ENCODE measurements at places on chromosomes 6 and 20.

GRCh38 chr6:52843605-52844004 is 3.0 kb upstream of the GSTA5 start:
- no peak for DNase-seq

DNA sequence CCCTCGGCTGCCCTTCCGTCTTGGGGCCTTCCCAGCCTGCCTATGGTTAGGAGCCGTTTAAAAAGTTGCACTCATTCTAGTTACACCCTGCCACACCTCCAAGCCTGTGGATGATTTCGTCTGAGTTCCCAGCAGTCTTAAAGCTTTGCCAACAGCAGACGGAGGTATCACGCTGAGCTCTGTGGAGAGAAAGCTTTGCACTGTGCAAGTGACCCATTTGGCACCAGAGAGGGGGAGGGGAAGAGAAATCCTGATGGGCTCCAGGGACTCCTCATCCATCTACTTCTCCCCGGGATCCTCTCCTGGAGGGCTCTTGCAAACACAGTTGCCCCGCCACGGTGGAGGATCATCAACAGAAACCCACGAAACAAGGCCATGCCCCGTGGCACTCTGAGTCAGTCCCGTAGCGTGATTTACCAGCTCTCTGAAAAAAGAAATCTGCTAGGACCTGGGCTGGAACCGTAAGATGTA is 98.8 kb upstream of the CITED2 start:
- no peak for DNase-seq

- no peak for DNase-seq
Observed at GRCh38 chr6:136772685-136773472, 19.4 kb downstream of the MAP3K5 start.

DNA sequence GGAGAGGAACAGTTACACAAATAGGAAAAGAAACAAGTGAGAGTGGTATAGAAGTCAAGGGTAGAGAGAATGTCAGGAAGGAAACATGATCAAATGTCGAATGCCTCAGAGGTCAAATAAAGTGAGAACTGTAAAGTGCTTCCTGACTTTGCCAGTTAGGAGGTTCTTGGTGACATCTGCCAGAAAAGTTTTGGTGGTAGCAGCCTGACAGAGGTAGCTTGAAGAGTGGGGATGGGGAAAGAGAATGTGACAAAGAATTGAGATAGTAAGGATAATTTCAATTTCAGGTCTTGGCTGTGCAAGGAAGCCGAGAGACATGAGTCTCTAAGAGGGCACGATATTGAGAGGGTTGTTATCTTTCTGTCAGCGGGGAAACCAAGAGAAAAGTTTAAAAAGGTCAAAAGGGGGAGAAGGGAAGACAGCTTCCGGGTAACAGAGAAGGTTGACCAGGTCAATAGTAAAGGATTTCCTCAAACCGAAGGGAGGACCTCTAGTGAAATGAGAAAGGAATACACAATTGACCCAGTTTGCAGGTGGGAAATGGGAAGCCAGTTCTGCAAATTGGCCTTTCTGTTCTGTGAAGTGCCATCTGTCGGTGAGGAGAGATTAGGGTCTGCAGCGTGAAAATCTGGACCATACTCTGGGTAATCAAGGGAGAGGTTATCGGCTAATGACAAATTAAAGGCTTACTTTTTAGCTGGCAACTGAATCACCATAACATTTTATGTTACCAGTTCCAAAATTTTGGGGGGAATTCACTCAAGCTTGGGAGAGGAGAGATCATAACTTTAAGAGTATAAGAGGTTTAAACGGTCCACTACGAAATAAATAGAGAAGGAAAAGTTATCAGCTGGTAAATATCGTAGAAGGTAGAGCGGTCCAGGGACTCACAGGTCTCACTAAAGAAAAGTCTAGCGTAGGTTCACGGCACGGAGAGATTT is 973 bp upstream of the BRD2 start:
- DNase-seq: no peak

Data from stimulated activated CD4-positive, alpha-beta T cell treated with anti-CD3 and anti-CD28 coated beads, Interleukin-12 subunit alpha, Interleukin-12 subunit beta, amount 100 ng/mL, for 4 hours (primary cell).